ENCODE measurements at places on chromosomes 13 and 19.
A peak's percentile ranks its signal among the peaks of the same experiment; 100 is the strongest.

DNA sequence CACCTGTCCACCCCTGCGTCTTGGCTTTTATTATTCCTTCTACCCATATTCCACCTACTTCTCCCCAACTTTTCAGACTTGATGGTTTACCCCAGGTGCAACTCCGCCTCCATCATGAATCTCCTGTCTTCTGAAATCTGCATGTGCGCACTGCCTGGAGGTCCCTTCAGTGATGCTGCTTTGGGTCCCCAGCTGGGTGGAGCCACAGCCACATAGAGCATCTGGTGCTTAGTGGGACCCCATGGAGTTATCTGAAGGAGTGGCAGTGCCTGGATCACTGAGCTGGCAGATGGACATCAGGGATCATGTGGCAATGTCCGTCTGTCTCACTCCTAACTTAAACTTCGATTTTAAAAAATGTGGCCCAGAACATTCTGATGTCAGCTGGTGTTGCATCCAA lies 13.5 kb downstream of the ZNF536 start:
- no peak for DNase-seq

- DNase-seq, result no peak
Measured at GRCh38 chr19:13783565-13784500, 9.6 kb downstream of the C19orf53 start.

DNA sequence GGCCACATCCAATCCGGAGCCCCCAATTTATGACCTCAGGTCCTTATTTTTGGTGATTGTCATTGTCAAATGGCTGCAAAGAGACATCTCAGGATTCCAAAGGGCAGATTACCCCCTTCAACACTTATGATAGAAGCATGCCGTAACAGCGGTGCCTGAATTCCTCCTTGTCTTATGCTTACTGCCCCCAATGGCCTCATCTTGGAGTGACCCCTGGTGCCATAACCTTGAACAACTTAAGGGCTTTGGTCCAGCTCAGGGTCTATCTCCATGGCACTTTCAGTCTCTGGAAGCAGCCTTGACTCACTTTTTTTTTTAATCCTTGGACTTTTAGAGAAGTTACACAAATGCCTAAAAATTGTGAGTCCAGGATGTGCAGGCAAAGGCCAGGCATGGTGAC lies 171.6 kb upstream of the ZNF507 start:
- DNase-seq, result no peak

DNA sequence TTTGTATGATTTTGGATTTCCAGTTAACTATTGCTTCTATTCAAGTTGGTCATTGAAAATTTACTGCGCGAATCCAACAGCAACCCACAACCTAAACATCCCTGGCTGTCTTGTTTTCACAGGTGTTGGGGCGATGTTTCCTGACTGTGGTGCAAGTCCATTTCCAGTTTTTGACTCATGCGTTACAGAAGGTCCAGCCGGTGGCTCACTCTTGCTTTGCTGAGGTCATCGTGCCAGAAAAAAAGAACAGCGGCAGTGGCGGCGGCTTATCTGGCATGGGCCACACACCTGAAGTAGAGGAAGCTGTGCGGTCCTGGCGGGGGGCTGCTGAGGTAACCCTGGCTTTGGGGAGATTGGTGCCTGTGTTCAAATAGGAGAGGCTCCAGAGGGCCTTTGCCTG lies 45.2 kb upstream of the GPI start:
- DNase-seq, result no peak

DNA sequence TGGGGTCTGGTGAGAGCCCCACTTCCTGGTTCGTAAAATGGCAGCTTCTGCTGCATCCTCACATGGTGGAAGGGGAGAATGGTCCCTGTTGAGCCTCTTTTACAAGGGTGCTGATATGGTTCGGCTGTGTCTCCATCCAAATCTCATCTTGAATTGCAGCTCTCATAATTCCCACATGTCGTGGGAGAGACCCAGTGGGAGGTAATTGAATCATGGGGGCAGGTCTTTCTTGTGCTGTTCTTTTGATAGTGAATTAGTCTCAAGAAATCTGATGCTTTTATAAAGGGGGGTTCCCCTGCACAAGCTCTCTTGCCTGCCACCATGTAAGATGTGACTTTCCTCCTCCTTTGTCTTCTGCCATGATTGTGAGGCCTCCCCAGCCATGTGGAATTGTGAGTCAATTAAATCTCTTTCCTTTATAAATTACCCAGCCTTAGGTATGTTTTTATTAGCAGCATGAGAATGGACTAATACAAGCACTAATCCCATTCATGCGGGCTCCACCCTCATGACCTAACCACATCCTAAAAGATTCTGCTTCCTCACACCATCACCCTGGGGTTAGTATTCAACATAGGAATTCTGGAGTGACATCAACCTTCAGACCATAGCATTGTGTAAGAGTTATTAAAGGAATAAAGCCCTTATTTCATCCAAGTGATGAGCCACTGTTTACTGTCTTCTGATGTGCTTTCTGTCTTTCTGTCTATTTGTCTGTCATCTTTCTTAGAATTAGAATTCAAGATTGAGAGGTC lies 159.0 kb upstream of the IRS2 start:
- DNase-seq, result peak; percentile 81

DNA sequence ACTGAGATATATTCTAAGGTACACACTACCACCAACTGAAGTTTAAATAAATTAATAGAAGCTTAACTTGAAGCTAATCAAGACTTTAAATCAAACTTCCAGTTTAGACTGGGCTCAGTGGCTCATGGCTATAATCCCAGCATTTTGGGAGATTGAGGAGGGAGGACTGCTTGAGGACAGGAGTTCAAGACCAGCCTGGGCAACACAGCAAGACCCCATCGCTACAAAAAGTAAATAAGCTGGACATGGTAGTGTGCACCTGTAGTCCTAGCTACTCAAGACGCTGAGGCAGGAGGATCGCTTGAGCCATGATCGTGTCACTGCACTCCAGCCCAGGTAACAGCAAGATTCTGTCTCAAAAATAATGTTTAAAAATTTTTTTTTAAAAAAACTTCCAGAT lies 8.6 kb downstream of the KPNA3 start:
- no peak for DNase-seq

- DNase-seq, result no peak
Measured at GRCh38 chr19:51807111-51807701, 12.2 kb downstream of the FPR3 start.

GRCh38 chr19:51120160-51120559 lies 4.5 kb upstream of the SIGLEC9 start:
- no peak for DNase-seq

DNA sequence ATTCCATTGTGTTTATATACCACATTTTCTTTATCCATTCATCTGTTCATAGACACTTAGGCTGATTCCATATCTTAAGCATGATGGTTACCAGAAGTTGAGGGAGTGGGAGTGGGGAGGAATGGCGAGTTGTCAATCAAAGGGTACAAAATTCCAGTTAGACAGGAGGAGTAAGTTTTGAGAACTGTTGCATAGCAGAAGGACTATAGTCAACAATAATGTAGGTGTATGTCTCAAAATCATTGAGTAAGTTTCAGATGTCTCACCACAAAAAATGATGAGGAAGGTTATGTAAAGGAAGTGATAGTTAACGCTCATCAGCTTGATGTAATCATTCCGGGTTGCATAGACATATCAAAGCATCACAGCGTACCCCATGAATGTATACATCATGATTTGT lies 4.6 kb upstream of the UBL3 start:
- DNase-seq, result no peak

DNA sequence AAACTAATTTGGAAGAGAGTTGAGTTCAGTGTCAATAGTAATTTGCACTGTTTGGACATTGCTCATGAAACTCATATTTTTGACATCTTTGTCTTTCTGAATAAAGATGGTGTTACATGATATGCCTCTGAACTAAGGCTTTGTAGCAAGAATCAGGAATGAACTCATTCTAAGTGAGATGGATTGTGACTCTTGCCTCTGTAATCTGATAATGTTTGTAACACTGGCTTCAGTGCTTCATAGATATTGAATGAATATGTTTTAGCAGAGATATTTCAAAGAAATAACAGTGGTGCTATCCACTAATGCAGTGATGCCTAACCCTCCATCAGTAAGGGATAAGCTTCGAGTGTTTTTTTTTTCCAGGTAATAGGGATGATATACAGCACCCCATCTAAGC lies 32.9 kb downstream of the TEX26 start:
- DNase-seq, result no peak

DNA sequence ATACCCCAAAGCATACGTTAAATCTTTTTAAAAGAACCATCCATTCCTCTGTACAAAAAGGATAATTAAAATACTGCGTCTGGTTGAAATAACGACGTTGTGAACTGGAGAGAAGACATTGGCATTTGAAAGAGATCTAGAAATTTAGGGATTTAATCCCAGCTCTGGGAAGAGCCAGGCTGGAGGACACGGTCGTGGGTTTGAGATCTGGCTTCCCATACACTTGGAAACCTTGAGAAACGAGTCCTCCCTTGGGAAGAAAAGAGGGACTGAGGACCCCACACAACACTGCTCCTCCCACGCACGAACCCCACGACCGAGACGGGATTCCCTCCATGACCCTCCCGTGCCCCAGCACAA lies 625 bp downstream of the ZNF709 start:
- no peak for DNase-seq

GRCh38 chr19:19554074-19555023 lies 16.3 kb downstream of the CILP2 start:
- DNase-seq, result no peak

- DNase-seq, result no peak
Measured at GRCh38 chr13:21338156-21338555, 120.9 kb downstream of the ZDHHC20 start.

DNA sequence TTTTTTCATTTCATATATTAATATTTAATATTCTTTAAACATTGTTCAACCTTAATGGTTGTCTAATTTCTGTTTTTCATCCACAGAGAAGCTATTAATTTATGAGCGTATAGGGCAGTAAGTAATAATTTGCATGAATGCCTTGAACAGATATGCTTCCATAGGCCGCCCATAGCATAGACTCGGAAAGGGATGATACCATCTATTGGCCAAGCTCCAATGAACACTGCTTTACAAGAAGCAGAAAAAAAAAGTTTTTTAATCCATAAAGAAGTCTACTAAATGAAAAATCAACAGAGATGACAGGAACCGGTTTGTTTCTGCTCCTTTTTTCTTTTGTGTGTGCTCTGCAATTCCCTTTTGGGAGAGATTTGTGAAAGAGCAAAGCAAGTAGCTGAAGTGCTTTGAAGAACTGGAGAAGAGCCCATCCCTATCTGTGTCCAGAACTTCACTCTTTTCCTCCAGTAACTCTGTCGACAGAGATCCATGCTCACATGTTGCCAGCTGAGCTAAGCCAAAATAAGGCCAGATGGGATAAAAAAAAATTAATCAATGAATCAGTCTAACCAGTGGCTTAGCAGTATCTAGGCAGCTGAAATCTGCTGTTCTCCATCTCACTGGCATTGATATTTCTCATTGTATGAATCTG lies 215.9 kb upstream of the SOX21 start:
- DNase-seq, result no peak

DNA sequence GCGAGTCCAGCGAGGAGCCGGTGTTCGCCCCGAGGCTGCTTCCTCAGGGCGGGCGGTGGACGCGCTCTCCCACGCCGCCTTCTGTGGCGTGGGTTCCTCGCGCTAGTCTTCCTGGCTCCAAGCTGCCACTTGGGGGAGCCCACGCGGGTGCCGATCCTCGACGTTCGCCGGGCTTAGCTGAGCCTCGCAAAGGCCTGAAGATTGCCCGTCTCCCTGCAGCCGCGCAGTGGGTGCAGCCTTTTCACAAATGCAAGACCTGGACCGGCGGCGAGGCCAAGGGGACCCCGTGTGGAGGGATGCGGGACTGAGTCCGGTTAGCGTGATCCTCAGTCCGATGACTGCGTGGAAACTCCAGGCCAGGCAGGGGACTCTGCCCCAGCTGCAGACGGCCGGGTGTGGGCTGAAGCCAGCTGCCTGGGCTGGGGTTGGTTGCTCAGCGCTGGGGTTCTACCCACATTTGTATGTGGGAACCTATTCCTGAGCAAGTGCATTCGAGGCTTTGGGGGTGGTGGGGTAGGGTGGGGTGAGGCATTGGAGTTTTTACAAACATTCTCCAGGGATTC lies 16.6 kb upstream of the LRP3 start:
- DNase-seq, result no peak

GRCh38 chr13:102395174-102395573 lies 6.7 kb downstream of the FGF14 start:
- no peak for DNase-seq

GRCh38 chr13:103291798-103292572 lies 225.8 kb upstream of the SLC10A2 start:
- no peak for DNase-seq

DNA sequence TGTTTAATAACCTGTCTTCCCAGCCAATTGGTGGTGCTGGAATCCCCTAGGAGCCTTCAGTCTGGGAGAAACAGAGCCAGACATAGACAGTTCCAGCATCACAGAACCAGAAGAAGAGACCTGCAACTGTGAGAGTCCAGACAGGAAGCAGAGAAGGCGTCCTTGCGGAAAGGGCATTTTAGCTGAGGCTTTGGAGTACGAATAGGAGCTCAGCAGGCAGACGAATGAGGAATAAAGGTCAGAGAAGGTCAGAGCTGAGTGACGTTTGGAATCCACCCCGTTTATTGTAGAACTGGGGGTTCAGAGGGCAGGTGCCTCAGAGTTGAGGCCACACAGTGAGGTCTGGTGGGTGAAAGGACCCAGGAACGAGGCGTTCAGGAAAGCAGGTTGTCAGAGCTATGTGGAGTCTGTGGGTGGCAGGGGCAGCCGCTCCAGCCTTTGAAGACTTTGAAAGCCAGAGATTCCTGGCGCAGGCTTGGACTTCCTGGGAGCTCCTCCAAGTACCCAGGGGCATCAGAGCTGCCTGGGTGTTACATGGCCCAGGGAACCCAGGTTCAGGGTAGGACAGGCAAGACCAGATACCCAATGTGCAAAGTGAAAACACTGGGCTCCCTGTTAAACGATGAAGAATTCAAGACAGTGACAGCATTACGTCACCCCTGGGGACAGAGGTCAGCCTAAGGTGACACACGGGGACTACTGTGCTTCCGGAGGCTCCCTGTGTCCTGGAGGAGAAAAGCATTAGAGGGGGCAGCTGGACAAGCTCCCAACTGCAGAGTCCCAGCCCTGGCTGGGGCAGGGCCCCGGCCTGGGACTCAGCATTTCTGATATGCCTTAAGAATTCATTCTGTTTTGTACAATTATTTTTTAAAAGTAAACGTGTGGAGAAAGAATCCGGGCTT lies 5.5 kb downstream of the ARRDC2 start:
- DNase-seq, result no peak

DNA sequence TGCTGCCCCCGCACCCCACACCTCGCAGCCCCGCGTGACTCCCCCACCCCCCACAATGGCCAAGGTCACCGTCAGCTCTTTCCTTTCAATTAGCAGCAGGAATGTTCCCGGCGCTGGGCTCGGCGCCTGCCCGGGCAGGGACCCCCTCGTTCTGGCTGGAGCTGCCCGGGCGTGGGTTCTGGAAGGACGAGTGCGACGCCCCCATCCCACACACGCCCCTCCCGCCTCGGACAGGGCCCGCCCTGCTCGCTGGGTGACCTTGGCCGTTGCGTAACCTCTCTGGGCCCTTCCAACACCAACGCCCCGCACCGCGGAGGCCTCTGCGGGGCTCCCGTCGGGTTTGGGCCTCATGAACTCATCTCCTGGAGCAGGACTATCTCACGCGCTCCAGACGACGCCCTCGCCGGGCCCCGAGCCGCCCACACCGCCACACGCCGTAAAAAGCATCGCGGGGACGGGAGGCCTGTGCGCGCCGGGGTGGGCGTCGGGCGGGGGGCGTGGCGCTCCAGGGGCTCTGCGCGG lies 10.3 kb downstream of the PALM start:
- DNase-seq, result no peak

All from GM04503 (cell line).